ENCODE measurements at places on chromosomes 3 and 15.

DNA sequence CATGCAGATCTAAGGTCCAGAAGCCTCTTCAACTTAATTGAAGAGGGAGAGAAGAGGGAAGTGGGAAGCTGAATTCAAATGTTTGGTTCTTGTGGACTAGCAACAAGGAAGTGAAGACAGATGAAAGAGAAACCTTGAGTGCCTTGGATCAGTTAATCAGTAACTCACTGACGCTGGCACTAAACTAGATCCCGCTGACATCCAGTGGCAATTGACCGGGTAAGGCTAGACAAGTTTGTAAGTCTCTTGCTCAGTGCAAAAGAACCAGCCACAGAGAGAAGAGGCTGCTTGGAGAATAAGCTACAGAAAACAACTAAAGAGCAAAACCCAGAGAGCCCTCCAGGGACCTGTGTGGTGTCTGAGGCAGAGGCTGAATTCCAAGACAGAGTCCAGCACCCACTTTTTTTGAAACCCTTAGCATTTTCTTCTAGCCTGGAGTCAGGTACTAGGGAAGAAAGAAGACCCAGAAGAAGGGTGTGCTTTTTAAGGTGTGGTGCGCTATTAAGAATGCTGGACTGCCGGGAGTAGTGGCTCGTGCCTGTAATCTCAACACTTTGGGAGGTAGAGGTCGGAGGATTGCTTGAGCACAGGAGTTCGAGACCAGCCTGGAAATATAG lies 6.9 kb downstream of the PLCH1 start:
- no peak for DNase-seq

DNA sequence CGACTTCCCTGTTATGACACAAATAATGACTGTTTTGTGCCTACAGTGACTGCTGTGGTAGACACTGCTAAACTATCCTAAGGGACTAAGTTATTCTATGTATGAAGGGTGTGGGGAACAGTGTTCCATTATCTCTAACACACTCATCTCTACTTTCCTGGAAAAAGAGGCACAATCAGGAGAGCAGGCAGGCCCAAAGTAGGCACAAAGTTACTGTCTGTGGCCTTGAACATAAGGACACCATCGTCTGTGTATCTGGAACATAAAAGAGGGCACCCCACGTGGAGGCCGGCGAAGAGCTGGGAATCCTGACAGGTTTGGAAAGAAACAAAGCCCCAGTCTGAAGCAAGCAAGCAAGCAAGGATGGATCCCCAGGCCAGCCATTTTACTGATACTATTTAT lies 1.5 kb downstream of the ABCC5 start:
- no peak for DNase-seq

GRCh38 chr3:139529662-139530061 lies 9.9 kb downstream of the RBP1 start:
- DNase-seq, result no peak

- no peak for DNase-seq
Measured at GRCh38 chr3:5071061-5071460, 51.0 kb upstream of the ARL8B start.

GRCh38 chr15:66822576-66822975 lies 120.5 kb downstream of the SMAD6 start:
- DNase-seq, result no peak

- no peak for DNase-seq
Measured at GRCh38 chr15:91872356-91873137, 19.0 kb downstream of the SLCO3A1 start.

- no peak for DNase-seq
Measured at GRCh38 chr15:62877276-62877857, 165.2 kb upstream of the TPM1 start.

- DNase-seq, result no peak
Measured at GRCh38 chr3:71001303-71001830, 582.2 kb downstream of the FOXP1 start.

GRCh38 chr15:81093961-81094360 lies 40.1 kb upstream of the CFAP161 start:
- DNase-seq, result no peak

GRCh38 chr3:139111392-139112229 lies 66.9 kb upstream of the PRR23C start:
- DNase-seq, result peak; percentile 21

- no peak for DNase-seq
Measured at GRCh38 chr15:82849556-82850512, 40.4 kb downstream of the WHAMM start.

- DNase-seq, result no peak
Measured at GRCh38 chr3:171056528-171056927, 30.0 kb upstream of the SLC2A2 start.

DNA sequence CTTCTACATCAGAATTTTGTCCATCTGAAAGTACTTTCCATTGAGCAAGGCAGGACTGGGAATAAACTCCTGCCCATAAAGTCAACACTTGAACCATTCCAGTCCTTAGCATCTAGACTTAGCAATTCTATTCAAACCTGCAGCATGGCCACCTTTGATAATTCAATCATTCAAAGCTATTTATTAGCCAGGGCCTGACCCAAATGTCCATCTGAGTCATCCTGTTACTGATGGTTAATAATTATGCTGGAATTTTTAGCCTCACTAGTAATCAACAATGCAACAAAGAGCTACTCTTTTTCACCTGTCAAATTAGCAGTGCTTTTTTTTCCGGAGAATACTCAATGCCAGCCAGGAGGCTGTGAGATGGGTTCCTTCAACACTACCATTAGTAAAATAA lies 72.7 kb upstream of the SNRK start:
- DNase-seq, result no peak

DNA sequence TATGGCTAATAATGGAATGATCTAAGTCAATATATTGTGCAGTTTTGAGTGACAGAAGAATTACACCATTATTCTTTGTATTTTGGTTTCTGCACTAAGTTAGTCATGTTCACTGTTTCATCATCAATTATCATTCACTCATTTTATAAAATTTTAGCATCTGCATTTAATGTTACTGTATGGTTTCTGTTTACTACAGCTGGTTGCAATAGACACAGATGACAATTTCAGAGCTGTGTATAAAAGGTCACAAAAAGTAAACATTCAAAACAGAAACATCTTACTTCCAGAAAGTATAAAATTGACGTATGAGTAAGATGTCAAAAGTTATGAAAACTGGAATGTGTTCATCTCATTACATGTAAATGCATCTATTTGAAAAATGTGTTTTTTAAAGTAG lies 111.1 kb upstream of the GBE1 start:
- DNase-seq, result no peak

DNA sequence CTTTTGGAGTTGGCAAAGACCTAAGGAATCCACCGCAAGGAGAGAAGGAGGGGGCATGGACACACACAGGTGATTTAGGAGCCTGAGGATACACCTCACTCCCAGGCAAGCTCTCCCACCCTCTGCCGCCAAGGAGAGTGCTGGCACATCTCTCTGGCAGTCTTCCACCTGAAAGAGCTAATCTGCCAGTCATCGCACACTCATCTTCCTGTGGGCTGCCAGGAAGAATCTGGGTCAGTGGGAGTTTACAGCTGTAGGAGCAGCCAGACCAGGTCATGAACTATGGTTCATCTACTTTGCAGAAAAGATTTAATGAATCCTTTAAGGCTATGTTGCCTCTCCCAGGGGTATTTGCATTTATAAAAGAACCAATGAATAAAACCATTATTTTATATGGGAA lies 170.6 kb upstream of the TSC22D2 start:
- no peak for DNase-seq

GRCh38 chr15:73139041-73139743 lies 86.9 kb downstream of the NEO1 start:
- DNase-seq, result no peak

- DNase-seq, result no peak
Measured at GRCh38 chr3:114456742-114457141, 162.9 kb downstream of the TIGIT start.

- no peak for DNase-seq
Measured at GRCh38 chr15:93848490-93848889, 382.9 kb upstream of the MCTP2 start.

DNA sequence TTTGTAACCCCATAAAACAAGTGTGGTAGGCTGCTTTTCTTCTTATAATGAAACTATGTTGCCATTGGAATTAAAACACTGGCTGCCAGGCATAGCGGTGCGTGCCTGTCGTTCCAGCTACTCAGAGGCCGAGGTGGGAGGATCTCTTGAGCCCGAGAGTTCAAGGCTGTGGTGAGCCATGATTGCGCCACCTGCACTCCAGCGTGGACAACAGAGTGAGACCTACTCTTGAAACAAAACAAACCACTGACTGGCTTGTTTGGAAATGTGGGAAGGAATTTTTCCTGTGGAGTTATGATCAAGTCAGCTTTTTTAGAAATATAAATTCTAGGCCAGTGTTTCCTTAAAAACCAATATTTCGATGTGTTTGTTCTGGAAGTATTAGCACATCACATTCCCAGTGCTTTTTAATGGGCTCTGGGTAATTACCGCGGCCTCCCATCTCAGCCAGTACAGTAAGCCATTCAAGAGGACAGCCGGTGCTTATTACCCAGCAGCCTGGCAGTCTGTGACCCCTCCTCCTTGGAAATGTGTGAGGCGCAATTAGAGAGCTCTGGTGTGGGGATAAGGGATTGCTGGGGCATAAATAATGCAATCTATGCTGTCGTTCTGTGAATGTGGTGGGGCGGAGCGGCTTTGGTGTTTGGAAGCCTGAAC lies 58.3 kb upstream of the TRAK1 start:
- DNase-seq, result no peak

GRCh38 chr15:55742498-55742926 lies 440 bp downstream of the PRTG start:
- DNase-seq, result no peak

GRCh38 chr3:101131767-101132166 lies 138.5 kb upstream of the ABI3BP start:
- no peak for DNase-seq

DNA sequence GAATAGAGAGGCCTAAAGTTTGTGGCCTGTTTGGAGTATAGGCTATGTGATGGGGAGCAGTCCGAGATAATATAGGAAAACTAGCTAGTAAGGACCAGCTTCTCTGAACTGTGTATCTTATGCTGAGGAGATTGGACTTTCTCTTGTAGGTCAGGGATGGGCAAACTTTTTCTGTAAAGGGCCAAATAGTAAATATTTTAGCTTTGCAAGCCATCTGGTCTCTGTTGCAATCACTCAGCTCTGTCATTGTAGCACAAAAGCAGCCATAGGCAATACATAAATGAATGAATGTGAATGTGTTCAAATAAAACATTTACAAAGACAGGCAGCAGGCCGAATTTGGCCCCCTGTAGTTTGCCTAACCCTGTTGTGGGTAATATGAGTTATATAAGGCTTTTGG lies 24.5 kb downstream of the TMOD3 start:
- no peak for DNase-seq

- DNase-seq, result no peak
Measured at GRCh38 chr15:63353887-63354286, 27.8 kb downstream of the CA12 start.

DNA sequence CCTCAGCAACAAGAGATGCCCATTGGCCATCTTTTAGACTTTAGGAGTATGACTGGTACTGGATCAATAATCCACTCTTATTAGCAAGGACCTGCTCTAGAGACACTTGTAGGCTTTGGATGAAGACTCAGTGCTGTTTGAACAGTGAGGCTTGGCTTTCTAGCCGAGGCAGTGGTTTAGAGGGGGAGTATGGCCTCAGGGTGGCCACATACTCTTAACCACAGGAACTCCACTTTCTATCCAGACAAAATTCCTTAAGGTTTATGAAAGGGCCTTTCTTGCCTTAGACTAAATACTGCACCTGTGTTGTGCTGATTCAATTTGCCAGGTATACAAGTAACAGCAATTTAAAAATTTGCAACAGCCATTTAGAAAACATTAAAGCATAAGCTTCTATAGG lies 1046.3 kb downstream of the DIPK2A start:
- DNase-seq, result no peak

GRCh38 chr15:70280781-70281180 lies 183.1 kb upstream of the TLE3 start:
- DNase-seq, result no peak

DNA sequence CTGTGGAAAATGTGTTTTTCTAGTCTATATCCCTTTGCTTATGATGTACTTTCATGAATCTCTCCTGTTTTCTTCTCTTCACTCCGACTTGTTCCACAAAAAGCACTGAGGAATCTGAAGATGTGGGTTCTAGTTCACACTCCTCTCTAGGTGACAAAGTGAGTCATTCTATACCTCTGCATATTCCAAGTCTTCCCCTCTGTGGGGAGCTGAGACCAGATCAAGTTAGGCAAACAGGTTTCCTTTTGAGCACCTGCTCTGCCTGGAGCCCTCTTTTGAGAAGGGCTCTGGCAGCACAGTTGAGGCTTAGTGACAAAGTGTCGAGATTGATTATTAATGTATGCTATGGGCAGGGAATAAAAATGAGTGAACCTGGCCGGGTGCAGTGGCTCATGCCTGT lies 82.4 kb upstream of the VGLL4 start:
- no peak for DNase-seq

- peak; percentile 8 for DNase-seq
Measured at GRCh38 chr3:109532257-109533216, 195.2 kb upstream of the DPPA4 start.

- no peak for DNase-seq
Measured at GRCh38 chr15:90016721-90017120, 15.6 kb downstream of the ZNF710 start.

DNA sequence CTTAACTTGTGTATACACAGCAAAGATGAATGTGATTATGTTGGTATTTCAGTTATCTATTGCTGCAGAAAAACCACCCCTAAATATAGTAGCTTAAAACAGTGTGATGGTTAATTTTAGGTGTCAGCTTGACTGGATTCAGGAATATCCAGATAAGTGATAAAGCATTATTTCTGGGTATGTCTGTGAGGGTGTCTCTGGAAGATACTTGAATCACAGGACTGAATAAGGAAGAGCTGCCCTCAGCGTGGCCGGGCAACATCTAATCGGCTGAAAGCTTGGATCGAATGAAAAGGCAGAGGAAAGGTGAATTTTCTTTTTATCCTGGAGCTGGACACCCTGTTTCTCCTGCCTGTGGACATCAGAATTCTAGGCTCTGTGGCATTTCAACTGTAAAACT lies 132.0 kb upstream of the SYNPR start:
- no peak for DNase-seq

DNA sequence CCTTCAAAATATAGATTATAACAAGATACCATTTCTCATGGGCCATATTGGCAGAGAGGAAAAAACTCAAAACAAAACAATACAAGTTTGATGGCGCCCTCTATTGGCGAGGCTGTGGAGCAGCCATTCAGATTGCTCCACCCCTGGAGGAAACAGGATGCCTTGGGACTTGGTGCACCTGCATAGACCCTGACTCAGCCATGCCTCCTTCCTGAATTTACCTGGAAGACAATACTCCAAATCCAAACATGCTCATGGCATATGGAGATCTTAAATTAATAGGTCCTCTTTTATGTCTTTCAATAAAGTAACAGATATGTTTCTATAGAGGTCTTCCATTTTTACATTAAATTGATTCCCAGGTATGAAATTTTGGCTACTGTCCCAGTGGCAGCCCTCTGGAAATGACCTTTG lies 90.0 kb downstream of the APBA2 start:
- peak; percentile 42 for DNase-seq

- no peak for DNase-seq
Measured at GRCh38 chr3:31193871-31194270, 299.4 kb upstream of the GADL1 start.

DNA sequence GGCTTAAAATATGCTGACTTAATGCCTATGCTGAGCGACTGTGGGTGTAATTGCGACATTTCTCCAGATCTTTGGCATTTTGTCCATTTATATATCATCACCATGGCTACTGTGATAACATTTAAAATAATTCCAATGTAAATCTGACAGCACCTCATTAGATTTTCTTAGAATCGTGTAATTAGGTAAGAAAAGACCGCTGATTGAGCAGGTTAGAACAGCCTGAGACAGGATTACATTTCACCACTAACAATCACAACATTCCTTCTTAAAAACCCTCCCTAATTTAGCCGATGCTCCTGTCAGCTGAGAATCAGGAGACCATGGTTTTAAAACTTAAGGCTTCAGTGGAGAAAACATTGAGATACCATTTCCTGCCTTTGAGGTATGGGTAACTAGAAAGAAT lies 455.3 kb upstream of the PDZRN3 start:
- no peak for DNase-seq
